ENCODE measurements at places on chromosomes 3 and 15.

DNA sequence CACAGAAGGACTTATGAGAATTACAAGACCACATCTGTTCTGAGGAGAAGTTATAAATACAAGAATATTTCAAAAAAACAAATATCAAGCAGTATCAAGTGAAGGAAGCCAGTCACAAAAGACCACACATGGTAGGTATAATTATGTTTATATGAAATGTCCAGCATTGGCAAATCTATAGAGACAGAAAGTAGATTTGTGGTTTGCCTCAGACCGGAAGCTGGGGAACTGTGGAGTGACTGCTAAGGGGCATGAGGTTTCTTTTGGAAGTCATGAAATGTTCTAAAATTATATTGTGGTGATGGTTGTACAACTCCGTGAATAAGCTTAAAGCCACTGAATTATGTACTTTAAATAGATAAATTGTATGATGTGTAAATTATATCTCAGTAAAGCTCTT lies 136.9 kb downstream of the FRMD5 start:
- DNase-seq = no peak

GRCh38 chr15:26103002-26103404 lies 239.9 kb upstream of the ATP10A start:
- no peak for DNase-seq

- peak; percentile 53 for DNase-seq
Observed at GRCh38 chr3:192915304-192915703, 2.4 kb downstream of the MB21D2 start.

DNA sequence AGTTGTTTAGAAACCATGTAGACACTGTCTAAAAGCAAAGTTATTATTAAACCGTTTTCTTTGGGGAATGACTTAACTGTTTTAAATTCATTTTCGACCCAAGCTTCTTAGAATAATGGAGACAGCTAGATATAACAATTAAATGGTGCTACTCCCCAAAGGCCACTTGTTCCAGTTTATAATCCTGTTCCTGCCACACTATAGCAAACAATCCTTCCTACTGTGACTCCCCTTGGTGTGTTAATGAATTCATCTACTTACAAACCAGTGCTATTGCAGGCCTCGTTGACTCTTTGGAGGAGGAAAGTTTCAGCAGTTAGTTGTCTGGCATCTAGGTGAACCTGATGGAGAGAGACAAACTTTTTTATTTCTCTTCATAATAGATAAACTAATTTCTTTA lies 25.2 kb upstream of the CLSTN2 start:
- DNase-seq = no peak

DNA sequence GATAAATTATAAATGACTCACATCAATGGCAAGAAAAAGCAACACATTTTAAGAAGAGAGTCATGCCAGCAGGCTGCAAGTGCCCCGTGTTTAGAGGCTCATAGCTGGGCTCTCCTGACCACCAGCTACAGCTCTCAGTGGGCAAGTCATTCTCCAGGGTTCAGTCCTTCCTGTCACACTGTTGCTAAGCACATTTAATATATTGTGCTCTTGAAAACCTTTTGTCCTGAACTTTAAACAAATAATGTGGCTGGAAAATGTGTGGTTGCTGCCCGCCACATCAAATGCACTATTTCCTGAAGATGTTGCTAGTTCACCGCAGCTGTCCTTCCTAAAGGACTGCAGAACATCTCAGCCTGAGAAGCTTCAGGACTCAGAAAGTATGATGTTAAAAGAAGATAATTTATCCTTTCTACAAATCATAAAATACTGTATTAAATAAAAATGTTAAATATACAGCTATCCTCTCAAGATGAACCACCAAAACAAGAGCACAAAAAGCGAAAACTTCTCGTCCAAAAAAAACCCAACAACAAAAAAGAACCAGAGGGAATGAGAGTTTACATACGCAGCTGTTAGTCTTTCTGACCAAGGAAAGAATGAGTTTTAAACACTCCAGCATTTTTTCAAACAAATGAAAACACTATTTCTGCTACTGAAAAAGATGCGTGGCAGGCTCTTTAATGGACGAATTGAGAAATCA lies 951 bp downstream of the TARS3 start:
- no peak for DNase-seq

GRCh38 chr3:51102396-51102795 lies 282.7 kb upstream of the MANF start:
- DNase-seq = no peak

- DNase-seq = no peak
Observed at GRCh38 chr15:77964193-77964592, 113.3 kb downstream of the TBC1D2B start.

DNA sequence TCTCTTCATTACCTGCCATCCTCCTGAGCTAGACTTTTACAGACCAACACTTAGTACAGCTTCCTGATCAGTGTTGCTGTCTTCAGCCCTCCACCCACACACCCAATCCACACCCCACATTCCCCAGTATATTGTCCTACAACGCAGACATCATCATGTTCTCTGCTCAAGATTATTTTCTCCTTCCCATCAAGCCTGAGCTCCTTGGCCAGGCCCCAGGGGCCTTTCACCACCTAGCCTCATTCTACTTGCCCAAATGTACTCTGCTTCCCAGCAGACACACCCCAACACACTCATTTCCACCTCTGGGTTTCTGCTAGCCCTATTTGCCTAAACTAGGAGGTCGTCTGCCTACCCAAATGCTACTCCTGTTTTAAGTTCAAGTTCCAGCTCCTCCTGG lies 37.0 kb downstream of the DAPK2 start:
- peak; percentile 32 for DNase-seq

DNA sequence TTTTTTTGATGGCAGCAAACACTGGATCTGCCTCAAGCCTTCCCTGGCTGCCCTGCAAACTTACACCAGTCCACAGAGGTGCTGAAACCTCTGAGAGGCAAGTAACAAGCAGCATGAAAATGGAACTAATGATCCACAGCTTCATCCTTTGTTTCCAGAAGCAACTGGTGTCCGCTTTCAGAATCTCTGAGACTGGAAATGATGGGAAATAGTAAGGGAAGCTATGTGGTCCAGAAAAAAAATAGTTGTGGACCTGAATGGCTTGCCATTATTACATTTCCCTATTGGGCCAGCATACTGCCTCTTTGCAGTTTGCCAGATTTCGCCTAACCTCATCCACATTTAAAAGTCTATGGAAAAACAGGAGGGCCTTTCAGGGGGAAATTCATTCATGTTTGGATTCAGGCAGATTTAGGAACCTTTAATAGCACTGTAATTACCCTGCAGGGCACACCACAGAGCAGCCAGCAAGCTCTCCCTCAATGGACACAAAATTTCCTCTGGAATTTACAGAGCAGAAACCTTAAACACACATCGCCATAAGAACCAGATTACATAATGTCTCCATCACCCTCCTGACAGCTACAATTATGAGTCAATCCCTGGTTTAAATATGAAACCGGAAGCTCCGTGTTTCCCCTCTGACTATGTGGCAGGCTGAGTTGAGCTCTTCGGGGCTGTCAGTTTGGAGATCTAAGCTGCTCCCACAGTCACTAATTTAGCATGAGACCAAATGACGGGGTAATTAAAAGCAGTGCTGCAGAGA lies 134.4 kb downstream of the TMCO5A start:
- peak; percentile 70 for DNase-seq

DNA sequence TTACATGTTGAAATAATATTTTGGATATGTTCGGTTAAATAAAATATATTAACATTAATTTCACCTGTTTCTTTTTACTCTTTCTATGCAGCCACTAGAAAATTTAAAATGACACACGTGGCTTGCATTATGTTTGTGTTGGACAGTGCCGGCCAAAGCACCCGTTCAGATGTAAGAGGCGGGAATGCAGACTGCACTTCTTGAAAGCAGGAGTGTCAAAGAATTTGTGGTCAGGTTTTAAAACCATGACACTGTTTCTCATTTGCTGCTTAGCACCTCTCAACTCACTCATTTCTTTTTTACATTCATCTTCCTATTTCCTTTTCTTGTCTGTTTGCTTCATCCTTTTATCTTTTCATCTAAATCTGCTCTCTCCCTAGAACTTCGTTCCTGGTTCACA lies 35.3 kb upstream of the MINAR1 start:
- DNase-seq = no peak

DNA sequence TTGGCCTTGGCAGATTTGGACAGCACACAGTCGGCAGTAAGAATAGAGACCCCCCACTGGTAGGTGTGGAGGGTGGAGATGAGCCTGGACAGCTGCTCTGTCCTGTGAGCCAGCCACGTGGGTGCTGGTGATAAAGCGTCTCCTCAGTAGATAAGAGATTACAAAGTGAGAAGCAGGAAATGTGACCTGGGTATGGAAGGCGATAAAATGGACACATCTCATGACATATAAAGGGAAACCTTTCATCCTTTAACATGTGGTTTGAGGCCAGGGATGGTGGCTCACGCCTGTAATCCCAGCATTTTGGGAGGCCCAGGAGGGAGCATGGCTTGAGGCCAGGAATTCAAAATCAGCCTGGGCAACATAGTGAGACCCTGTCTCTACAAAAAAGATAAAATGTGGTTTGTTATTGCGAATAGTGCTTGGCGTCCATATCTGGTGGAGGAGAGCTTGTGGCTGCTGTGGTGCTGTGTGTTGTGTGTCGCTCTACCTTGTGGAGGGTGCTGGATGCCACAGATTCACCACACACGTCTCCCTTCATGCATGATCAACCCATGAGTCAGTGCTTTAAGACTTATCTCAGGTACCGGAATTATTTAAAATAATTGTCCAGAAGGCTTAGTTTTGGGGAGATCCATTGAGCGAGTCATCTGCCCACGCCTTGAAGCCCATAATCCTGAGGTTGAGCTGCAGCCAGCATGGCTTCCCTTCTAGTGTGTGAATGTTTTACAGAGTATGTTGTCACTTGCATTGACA lies 157.0 kb downstream of the GABRG3 start:
- no peak for DNase-seq

DNA sequence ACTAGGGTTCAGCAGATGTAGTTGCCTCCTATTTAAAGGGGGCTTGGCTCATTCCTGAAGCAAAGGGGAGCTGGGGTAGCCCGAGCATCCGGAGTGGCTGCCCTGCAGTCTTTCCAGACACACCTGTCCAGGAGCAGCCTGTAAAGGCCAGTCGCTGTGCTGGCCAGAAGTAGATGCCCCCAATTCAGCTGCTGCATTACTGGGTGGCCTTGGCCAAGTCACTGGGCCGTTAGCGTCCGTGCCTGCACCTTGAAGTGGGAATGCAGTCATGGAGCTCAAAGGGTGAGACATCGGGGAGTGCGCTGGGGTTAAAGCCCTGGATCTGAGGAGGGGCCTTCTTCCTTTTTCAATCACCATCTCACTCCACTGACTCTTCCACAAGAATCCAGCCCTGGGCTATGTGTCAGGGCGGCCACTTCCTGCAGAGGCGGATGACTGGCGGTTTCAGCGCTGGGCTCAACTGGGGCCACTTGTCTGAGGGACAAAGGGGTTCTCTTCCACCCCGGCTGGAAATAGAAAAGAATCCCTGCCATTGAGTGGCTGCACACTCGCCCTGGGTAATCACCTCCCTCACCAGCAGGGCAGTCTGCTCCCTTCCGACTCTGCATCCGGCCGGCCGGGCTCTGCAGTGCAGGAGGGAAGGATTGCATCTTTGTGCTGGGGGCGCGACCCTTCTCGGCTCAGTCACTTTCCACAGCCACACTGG lies 11.8 kb downstream of the ALDH1A3 start:
- DNase-seq = no peak

DNA sequence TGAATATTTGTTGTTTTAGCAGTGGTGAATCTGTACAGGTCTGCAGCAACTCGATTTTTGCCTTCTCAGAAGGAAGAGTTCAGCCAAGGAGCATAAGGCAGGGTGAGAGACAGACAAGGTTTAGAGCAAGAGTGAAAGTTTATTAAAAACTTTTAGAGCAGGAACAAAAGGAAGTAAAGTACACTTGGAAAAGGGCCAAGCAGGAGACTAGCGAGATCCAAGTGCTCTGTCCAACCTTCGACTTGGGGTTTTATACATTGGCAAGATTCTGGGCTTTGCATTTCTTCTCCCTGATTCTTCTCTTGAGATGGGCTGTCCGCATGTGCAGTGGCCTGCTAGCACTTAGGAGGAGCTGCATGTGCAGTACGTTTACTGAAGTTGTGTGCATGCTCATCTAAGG lies 46.7 kb upstream of the AADACL2 start:
- DNase-seq = no peak

DNA sequence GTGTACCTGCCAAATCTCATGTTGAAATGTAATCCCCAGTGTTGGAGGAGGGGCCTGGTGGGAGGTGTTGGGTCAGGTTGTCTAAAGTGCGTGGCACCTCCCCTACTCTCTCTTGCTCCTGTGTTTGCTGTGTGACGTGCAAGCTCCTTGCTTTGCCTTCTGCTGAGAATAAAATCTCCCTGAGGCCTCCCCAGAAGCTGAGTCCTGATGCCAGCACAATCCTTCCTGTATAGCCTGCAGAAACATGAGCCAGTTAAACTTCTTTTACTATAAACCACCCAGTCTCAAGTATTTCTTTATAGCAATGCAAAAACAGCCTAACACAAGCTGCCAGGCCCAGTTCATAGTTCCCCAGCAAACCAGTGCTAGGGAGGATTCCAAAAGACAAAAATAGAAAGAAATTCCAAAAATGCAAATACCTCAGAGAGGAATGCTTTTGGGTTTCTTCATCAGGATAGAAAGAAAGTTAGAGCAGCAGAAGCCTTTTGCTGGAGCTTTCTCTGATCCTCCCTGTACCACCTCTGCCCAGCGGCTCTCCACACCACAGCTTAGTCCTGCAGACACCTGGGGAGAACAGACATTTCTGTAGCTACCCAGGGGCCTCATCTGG lies 25.9 kb upstream of the CDV3 start:
- DNase-seq = peak; percentile 60

- DNase-seq = no peak
Observed at GRCh38 chr15:33746203-33746602, 222.1 kb upstream of the CHRM5 start.

- DNase-seq = no peak
Observed at GRCh38 chr15:80450811-80451321, 46.7 kb downstream of the ARNT2 start.

GRCh38 chr15:64146885-64147681 lies 4.4 kb upstream of the SNX22 start:
- DNase-seq = no peak
